Activated CD4-positive, alpha-beta T cell treated with anti-CD3 and anti-CD28 coated beads, Interleukin-10, Interleukin-2, amounts not matched to agents 100 ng/mL and 50 ng/mL, durations not matched to agents 16 hours and 8 hours (primary cell): ENCODE measurements at places on chromosomes 2 and 18.

- peak; percentile 44 for DNase-seq
These were observed 16.0 kb downstream of the PDCD1 start for GRCh38 chr2:241842620-241843211.

- DNase-seq, result no peak
These were observed 123.0 kb downstream of the TTC27 start for GRCh38 chr2:32750880-32751279.

- DNase-seq, result no peak
These were observed 66.2 kb downstream of the LPIN1 start for GRCh38 chr2:11812466-11813248.

DNA sequence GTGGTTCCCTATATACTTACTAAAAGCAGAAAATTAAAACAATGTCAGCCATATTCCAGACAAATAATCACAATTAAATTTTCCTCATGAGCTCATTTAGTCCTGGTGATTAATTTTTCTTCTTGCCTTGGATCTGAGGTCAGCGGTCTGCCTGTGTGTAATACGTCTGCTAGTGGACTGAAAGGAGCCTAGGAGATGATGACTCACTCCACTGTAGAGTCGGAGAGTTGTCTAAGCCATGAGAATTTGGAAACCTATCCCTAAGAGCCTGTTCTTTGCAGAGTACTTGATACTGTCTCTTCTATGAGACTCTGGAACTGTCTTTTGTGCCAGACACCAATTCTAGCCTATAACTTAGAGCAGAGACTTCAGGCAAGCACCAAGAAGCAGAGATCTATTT is 94.2 kb upstream of the RAB27B start:
- no peak for DNase-seq

- no peak for DNase-seq
These were observed 2.7 kb upstream of the ZC3H6 start for GRCh38 chr2:112272669-112273068.
